ENCODE measurements at places on chromosomes 12 and 14. TPM values are rescaled to one million over a fixed set of nuclear protein-coding genes. Genes with fewer than 3 reads are reported as not detected.

RPGRIP1 gene
- not detected for total RNA-seq

SLCO1C1 gene
- total RNA-seq = not detected

ERBB3 gene
- total RNA-seq = 0.28 TPM

ANG gene
- total RNA-seq = 5.1 TPM

GLT1D1 gene
- not detected for total RNA-seq

TOMM20L gene
- total RNA-seq = not detected

FNTB gene
- 8.5 TPM for total RNA-seq

ACSS3 gene
- 22.3 TPM for total RNA-seq

SAMD15 gene
- total RNA-seq = 3.1 TPM

CMA1 gene
- total RNA-seq = not detected

STON2 gene
- 0.28 TPM for total RNA-seq

GALNT8 gene
- total RNA-seq = 0.18 TPM

AVPR1A gene
- total RNA-seq = under 0.01 TPM

TAS2R10 gene
- 0.71 TPM for total RNA-seq

CARMIL3 gene
- total RNA-seq = under 0.01 TPM

TIGAR gene
- total RNA-seq = 10.7 TPM

DBX2 gene
- total RNA-seq = not detected

TAOK3 gene
- total RNA-seq = 38.1 TPM

GLT8D2 gene
- total RNA-seq = 75.8 TPM

SELPLG gene
- 0.85 TPM for total RNA-seq

ADAMTS20 gene
- under 0.01 TPM for total RNA-seq

GYS2 gene
- total RNA-seq = not detected

MAP1LC3B2 gene
- 0.28 TPM for total RNA-seq

CD163 gene
- total RNA-seq = not detected

BCL7A gene
- 2.4 TPM for total RNA-seq

TTC5 gene
- total RNA-seq = 21.0 TPM

Data from smooth muscle cell of bladder (primary cell).